ENCODE measurements at places on chromosomes 1 and 21.

GRCh38 chr1:48943393-48943792, 166.7 kb upstream of the BEND5 start:
- DNase-seq = no peak

DNA sequence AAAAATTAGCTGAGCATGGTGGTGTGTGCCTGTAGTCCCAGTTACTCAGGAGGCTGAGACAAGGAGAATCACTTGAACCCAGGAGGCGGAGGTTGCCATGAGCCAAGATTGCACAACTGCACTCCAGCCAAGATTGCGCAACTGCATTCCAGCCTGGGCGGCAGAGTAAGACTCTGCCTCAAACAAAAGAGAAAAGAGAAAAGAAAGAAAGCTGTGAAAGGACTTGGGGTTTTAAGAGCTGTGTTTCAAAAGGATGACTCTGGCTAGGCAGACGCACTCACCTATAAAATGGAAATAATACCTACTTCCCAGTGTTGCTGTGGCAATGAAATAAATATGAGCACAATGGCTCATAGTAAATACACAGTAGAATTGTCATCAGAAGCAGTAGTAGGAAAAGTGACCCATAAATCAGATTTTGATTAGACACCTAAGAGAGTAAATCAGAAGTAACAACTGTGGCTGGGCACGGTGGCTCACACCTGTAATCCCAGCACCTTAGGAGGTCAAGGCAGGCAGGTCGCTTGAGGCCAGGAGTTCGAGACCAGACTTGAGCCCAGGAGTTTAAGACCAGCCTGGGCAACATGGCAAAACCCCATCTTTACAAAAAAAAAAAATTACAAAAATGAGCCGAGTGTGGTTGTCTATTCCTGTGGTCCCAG, 45.9 kb upstream of the PUM1 start:
- no peak for DNase-seq

GRCh38 chr1:64051796-64052195, 151.6 kb upstream of the UBE2U start:
- no peak for DNase-seq

- DNase-seq = no peak
Measured at GRCh38 chr1:5296557-5297179, 642.3 kb downstream of the AJAP1 start.

GRCh38 chr21:45380566-45380965, 24.4 kb upstream of the COL18A1 start:
- DNase-seq = no peak

DNA sequence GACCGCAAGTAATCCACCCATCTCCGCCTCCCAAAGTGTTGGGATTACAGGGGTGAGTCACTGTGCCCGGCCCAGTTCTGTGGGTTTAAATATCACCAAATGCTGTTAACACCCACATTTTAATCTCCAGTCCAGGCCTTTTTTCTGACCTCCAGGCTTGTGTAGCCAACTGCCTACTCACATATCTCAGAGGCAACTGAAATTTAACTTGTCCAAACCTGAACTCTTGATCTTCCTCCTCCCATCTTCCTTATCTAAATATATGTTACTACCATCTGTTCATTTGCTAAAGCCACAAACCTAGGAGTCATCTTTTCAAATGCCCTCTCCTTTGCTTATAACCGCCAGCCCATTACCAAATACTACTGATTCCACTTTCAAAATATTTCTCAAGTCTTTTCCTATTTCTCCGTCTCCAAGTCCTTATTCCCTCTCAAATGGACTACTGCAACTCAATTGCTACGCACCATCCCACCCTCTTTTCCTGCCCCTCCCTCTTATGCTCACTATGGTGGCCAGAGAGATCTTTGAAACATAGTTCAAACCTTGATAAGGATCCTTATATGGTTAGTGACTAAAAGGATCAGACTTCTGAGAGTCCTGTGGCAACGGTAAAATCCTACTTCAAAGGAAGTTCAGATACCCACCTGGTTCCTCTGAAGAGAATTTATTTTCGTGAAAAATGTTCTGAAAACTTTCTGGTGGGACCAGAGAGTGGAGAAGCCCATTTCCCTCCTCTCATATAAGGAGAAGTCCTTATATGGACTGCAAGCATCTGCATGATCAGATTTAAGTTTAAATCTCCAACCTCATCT, 78.5 kb upstream of the CDC42BPA start:
- no peak for DNase-seq

DNA sequence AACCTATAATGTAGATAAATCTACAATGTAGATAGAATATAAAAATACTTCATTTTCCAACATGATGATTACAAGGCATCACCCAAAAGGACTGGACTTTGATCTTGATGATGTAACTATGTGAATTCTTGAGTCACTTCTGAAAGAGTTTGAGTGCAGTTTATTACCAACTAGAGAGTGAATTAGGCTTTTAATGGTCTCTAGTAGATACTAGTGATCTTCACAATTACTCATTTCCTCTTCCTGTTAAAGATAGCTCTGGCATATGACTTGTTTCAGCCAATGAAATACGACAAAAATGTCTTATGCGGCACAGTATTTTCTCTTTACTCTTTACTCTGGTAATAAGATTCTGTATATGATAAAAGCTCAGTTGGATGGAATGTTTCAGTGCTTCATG, 1588.1 kb upstream of the B3GALT2 start:
- DNase-seq = no peak

DNA sequence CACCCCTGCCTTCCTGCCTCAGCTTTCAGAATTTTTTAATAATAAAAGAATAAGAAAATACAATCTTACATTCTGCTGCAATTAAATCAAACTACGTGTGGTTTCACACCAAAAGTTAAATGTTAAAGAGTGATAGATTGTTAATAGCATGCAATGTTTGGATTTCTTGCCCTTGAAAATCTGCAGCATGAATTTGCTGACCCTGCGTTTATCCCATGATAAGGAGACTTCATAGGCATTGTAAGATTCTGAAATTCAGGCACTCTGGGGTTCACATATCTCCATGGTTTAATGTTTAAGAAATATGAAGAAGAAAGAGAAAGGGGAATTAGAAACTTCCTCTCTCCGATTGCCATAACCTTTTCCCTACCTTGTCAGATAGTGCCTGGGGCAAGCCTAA, 1616.2 kb upstream of the B3GALT2 start:
- DNase-seq = no peak

DNA sequence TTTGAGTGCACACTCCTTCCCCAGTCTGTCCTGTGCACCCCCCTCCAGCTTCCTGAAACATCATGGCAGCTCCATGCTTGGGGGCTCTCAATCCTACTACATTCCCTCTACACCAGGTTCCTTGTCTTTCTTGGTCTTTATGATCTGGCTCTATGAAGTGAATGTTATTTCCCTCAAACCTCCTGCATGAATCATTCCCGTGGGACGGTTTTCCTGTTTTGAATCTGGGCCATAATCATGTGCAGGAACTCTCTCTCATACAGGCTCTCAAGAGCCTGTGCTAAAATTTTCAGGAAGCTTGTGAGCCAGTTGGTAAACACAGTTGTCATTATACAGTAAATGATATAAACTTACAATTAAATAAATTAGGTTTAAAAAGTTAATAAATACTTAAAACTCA, 89.8 kb upstream of the KCNE2 start:
- no peak for DNase-seq

- DNase-seq = no peak
Measured at GRCh38 chr1:24931146-24931467, 1.0 kb upstream of the RUNX3 start.

Measured in activated CD8-positive, alpha-beta memory T cell treated with anti-CD3 and anti-CD28 coated beads, Interleukin-2, amount 50 U/mL, for 4 hours (primary cell).